Left renal cortex interstitium (tissue), 4 donors: ENCODE measurements at places on chromosomes 4 and X.

- DNase-seq = no peak
Measured at GRCh38 chrX:23373129-23373804, 38.6 kb downstream of the PTCHD1 start.

- no peak for DNase-seq
Measured at GRCh38 chr4:6489927-6490326, 17.5 kb upstream of the PPP2R2C start.

DNA sequence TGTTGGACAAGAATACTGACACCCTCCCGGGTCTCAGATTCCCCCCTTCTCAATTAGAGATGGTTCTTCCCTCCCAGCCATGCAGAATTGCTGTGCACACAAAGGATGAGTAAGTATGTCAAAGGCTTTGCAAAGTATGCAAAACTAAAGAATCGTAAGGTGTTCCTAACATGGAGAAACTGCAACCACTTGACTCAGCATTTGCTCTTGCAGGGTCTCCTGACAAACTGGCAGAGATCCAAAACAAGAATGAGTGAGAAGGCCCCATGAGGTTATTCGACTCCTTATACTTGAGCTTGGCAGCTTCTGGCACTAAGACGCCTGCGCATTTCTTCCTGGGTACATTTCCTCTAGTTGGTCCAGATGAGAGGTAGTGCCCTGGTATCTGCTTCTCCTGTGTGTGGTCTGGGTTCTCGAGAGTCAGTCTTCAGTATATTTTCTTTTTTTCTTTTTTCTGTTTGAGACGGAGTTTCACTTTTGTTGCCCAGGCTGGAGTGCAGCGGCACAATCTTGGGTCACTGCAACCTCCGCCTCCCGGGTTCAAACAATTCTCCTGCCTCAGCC, 8.2 kb downstream of the FAM184B start:
- no peak for DNase-seq

GRCh38 chrX:17500145-17500579, 125.2 kb downstream of the NHS start:
- DNase-seq = no peak

- no peak for DNase-seq
Measured at GRCh38 chr4:75909405-75909804, 7.2 kb upstream of the PPEF2 start.

- DNase-seq = no peak
Measured at GRCh38 chrX:12901486-12901885, 4.9 kb upstream of the TLR8 start.

GRCh38 chrX:22686138-22686541, 313.6 kb upstream of the DDX53 start:
- peak; percentile 45 for DNase-seq

GRCh38 chr4:181608181-181608580, 635.0 kb upstream of the TENM3 start:
- DNase-seq = no peak

DNA sequence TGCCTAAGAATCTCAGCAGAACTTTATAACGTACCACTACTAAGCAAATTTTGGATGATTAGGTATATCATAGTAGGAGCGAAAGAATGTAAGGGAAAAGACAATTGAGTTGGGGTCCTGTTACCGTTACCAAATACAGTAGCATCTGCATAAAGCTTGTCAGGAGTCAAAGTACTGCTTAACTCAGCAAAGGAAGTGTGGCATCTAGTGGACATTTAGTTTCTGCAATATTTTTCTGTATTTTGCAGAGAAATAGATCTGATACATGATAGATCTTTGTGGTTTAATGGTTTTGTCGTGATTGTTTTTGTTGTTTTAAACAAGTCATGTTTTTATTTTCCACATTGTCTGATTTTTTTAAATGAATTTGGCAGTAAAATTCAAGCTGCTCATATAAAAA, 81.0 kb upstream of the SMARCAD1 start:
- DNase-seq = no peak

GRCh38 chr4:92885632-92886031, 581.9 kb downstream of the GRID2 start:
- DNase-seq = no peak

DNA sequence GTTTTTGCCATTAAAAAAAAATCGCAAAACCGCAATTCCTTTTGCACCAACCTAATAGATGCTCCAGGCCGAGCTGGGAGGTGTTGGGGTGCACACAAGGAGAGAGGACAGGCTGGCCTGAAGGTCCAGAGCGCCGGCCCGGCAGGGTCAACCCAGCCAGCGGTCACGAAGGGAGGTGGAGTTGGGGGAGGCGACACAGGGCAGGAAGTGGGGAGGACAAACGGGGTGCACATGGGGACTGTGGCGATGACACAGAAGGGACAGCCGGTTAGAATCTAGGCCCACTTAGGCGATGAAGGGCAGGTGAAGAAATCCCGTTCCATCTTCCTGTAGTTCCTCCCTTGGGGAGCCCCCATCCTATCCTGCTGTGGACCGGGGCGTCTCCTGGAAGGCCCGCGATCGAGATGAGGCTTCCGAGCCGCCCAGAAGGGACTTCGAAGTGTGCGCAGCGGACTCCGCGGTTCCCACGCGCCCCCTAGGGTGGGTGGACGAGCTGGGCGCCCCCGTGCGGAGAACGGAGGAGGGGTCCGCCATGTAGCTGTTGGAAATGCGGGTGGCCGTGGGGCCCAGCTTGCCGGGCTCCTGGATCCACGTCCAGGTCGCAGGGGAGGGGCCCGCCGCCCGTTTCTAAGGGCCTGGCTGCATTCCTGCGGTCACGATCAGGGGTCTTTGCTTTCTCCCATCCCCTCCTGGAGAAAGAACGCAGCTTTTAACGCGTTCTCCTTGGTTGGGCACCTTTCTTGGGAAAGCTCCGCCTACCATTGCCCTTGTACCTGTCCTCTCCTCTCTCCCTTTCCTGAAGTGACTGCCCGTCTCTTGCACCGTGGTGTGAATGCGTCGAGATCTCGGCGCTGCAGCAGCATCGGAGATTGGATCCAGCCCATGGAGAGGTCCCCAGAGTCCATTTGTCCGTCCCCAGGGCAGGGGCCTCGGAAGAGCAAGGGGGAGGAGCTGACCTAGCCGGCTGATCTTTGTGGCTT, 17.0 kb upstream of the HPF1 start:
- no peak for DNase-seq

GRCh38 chrX:112513154-112513553, 166.6 kb downstream of the LHFPL1 start:
- no peak for DNase-seq

GRCh38 chr4:4560642-4561041, 18.8 kb upstream of the STX18 start:
- no peak for DNase-seq

DNA sequence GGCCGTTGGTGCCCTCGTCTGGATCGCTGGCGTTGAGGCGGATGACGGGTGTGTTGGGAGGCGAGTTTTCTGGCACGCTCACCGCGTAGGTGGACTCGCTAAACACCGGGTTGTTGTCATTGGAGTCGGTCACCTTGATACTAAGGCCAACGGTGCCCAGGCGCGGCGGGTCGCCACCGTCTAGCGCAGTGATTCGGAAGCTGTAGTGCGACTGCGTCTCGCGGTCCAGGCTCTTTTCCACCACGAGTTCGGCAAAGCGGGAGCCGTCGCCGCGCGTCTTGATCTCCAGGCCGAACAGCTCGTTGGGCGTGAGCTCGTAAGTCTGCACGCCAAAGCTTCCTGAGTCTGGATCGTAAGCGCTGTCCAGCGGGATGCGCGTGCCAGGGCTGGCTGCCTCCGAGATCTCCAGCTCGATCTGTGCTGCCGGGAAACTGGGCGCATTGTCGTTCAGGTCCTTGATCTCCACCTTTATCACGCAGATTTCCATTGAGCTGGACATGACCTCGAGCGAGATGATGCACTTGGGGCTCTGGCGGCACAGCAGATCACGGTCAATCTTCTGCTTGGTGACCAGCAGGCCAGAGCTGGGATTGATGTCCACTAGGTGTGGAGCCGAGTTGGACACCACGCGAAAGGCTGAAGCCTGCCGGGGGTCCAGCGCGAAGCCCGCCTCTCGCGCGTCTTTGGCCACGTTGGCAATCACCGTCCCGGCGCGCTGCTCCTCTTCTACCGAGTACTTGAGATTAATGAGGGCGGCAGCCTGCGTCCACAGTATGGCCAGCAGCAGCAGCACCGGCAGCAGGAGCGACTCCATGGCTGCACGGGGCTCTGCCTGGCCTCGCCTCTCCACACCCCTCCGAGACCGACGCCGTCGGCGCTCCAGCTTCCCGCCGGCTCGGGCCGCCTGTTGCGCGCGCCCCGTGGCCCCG, 2.0 kb downstream of the PCDH19 start:
- DNase-seq = no peak

DNA sequence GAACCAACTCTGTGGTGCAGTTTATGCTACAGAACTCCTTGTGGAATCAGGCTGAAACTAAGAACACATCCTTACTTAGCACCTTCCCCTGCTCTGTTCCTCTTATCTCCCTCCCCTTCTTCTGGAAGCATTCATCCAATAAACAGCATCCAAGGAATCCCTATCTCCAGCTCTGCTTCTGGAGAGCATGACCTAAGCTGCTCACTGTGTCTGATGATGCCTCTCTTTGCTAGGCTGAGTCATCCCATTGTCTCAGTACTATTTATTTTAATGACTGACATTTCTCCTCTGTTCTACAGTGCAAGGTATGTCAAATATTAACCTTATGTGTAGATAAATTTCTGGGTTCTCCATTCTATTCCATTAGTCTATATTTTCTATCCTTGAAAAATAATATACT, 71.2 kb downstream of the BEND2 start:
- DNase-seq = no peak

GRCh38 chr4:111028795-111029194, 405.9 kb upstream of the PITX2 start:
- no peak for DNase-seq

GRCh38 chr4:169385376-169385775, 114.6 kb upstream of the SH3RF1 start:
- DNase-seq = no peak

GRCh38 chrX:121782544-121782943, 735.1 kb downstream of the GLUD2 start:
- DNase-seq = no peak

DNA sequence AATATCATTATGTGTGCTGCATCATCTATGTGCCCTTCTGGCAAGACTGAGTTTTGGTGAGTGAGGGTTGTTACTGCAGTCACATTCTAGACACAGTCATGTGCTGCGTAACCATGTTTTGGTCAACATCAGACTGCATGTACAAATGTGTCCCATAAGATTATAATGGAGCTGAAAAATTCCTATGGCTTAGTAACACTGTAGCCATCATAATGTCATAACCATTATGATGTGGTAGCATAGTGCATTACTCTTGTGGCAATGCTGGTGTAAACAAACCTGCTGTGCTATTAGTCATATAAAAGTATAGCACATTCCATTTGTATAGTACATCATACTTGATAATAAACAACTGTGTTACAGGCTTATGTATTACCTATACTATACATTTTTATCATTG, 198.1 kb upstream of the NUDT6 start:
- DNase-seq = no peak

DNA sequence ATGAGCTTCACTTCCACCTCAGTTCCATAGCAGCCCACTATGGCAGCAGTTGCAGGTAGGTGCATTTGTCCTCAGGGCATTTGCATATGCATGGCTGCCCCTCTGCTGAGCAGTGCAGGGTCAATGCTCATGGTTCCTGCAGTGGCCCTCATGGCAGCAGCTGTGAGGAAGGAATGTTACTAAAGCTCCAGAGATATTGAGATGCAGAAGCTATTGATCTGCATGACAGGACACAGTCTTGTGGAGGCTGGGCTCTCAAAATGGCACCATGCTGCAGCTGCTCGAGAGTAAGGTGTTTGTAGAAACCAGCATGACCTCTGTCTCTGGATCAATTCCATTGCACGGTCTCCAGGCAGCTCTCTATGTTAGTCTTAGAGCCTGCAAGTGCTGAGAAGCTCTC, 179.2 kb upstream of the PCDH18 start:
- DNase-seq = no peak

GRCh38 chr4:8384397-8385060, 56.0 kb downstream of the ACOX3 start:
- no peak for DNase-seq

GRCh38 chr4:113325876-113326615, 276.6 kb downstream of the ANK2 start:
- no peak for DNase-seq

DNA sequence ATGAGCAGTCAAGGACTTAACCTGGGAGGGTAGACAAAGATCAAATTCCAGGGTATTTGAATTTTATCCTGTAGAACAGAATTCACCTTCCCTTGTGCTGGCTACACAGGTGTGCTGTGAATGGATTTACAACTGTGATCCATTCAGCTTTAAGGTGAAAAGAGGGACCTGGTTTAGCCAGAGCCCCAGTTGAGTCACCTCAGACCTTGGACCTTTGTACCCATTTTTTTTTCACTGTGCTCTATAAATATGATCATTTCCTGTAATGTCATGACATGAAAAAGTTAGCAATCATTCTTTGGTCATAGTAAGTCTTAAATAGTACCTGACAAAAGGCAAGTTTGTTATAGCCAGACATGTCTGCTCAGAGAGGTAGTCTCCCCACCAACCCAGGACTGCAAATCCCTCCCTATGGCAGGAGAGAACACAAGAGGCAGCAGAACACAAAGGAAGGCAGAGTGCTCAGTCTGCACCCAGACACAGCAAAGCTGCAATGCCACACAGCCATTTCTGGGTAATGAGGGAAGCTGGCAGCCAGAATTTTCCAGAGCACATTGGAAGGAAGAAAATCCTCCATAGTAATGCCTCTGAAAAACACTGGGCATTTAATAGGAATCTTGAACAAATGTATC, 77.9 kb downstream of the CXXC4 start:
- DNase-seq = no peak

DNA sequence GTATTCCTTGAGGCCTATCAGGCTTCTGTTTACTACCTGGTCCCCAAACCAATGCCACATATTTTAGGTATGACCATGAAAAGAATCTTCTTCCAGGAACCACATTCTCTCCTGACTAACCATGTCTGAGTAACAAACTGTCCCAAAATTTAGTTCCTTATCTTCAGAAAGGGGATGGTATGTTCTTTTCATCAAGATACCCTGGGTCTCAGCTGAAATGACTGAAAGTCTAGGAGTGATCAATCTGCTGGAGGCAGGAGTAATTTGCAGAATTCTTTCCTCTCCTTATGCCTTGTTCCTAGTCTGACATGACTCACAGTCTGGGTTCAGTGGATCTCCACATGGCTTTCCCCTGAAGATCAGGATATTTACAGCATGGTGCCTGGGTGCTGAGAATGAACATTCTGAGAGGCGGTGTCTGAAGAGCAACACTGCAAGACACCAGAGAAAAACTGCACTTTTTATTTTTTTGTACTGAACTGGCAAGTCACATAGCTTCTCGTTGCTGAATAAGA, 665.5 kb downstream of the TLL1 start:
- DNase-seq = no peak

GRCh38 chrX:12686331-12686730, 104.9 kb upstream of the PRPS2 start:
- DNase-seq = no peak

DNA sequence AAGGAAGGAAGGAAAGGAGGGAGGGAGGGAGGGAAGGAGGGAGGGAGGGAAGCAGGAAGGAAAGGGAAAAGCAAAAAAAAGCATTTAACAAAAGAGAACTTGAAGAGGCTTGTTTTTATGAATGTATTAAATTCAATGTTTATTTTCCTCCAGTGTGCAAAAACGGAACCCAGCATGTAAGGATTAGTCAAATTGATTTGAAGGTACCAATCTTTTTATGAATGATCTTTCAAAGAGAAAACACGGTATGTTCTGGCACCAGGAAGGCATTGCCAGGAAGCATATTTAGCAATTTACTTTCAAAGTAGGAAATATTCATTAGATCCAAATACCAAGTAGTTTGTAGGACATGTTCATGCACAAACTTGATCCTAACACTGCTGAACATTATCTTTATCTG, 453.6 kb downstream of the PDGFC start:
- DNase-seq = no peak
